CD4-positive, CD25-positive, alpha-beta regulatory T cell (primary cell): ENCODE measurements at places on chromosomes 2 and 18. TPM values are rescaled to one million over a fixed set of nuclear protein-coding genes. Genes with fewer than 3 reads are reported as not detected.

GRCh38 chr18:53261241-53261640 lies 921.2 kb downstream of the DCC start:
- H3K36me3 ChIP-seq = no peaks in the 10 kb centered on the region
- H3K4me1 ChIP-seq = no peaks in the 10 kb centered on the region
- H3K27me3 ChIP-seq = no peaks in the 10 kb centered on the region
- no peak for DNase-seq

CNTNAP5 gene
- polyA plus RNA-seq = not detected

UGT1A10 gene
- polyA plus RNA-seq = not detected

SLC16A14 gene
- polyA plus RNA-seq = not detected

KCNJ3 gene
- not detected for polyA plus RNA-seq
